Suppressor macrophage (primary cell): ENCODE measurements at places on chromosomes 2 and 18.
A peak's percentile ranks its signal among the peaks of the same experiment; 100 is the strongest.

- DNase-seq: no peak
Observed at GRCh38 chr2:125721072-125721721, 934.8 kb upstream of the GYPC start.

- no peak for DNase-seq
Observed at GRCh38 chr2:108212671-108213070, 27.1 kb upstream of the SULT1C3 start.

DNA sequence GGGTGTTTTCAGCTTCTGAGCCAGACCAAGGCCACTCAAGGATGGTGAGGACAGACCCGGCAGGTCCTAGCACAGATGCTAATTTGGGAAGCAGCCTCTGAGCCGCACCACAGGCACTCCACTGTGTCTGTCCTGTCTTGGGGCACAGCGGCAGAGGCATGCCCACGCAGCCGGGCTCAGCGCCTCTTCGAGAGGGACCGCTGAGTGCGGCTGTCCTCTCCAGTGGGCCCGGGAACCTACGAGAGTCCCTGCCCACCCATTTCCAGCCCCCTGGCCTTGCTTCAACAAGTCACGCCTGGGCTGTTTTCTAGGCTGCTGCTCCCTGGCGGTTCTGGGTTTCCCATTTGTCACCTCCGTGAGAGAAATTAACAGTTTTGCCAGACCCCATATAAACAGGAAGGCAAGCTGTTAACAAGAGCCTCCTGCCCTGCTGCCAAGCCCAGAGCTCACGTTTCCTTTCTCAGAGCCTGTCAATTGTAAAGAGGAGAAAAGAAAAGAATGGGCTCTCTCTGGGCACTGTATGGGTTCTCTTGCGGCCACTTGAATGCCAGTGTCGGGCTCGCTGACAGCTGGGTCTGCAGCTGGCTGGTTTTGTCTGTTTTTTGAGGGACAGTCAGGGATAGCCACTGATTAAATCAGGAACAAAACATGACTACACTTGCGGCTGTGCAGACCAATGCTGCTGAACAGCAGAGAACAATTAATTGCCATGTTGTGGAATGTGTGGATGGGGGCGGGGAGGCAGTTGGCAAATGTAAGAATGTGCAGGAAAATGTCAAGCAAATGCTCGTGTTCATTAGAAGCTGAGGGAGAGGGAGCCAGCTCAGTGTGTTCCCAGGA is 30.6 kb downstream of the TMEM17 start:
- peak; percentile 33 for DNase-seq

DNA sequence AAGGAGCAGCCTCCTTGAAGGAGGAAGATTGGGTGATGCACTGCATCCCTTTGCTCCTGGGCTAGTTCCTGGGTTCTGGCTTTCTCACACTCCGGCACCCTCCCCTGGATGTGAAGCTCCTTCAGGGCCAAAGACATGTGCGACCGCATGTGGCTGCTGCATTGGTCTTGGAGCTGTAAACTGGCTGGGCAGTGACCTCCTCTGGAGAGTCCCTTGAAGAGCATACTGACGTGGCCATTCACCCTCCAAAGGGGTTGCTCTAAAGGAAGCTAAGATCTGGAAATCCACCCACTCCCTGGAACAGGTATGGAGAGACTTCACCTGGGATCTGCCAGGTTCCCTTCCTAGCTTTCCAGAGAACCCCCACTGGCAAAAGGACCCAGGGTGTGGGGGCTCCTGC is 62.1 kb downstream of the TMEM17 start:
- no peak for DNase-seq

GRCh38 chr18:2960983-2961696 is 51.8 kb downstream of the LPIN2 start:
- DNase-seq: no peak

DNA sequence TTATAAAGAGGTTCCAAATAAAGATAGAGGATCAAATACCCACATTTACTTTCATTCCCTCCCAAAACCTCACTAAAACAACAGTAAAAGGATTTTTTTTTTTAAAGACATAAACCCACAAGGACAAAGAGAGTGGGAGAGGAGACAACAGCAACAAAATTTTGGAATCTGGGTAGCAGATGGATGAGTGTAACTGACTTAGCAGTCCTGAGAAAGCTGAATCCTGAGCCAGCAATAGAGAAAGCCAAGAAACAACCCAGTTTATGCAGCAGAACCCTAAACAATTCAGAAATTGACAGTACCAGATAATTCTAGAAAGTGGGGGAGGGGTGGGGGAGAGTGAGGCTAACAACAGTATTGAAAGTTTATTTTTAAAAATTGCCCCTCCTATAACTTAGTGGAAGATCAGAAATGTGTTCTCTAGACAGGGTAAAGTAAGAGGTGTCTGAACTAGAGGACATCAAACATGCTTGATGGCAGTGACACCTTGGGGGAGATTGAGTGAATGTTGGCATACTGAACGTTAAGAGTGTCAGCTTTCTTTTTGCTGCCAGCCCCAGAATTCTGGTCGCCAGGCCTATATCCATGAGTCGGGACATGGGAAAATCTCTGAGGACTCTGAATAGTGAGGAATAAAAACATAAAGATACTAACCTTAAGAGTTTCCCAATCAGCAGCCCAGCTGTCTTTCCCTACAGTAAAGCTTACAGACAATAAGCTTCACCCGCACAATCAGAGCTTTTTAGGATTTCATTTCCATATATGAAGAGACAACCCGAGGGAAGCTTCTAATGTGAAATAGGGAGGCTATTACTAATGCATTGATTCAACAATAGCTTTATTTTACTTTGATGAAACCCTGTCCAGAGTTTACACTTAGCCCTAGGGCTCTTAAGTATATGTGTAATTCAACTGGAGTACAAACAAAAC is 128.0 kb upstream of the ALPP start:
- DNase-seq: no peak

GRCh38 chr18:39380186-39380725 is 1814.7 kb upstream of the CELF4 start:
- no peak for DNase-seq

GRCh38 chr2:36420569-36421181 is 65.1 kb downstream of the CRIM1 start:
- DNase-seq: no peak

DNA sequence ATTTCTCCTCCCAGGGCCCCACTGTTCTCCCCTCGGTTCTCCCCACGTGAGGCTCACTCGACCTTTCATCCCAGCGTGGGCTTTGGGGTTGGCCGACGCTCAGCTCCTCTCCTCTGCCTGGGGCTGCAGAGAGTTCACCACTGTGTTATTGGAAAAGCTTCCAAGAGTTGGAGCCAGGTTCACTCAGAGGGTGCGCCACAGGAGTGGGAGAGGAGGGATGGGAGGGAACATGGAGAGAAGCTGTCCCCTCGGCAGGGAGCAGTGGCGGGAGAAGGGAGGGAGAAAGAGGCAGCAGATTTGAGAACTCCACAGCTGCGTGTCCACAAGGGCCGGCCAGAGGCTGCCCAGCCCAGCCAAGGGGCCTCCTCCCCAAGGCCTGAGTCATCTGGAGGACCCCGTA is 197.1 kb upstream of the SMAD2 start:
- DNase-seq: no peak

- no peak for DNase-seq
Observed at GRCh38 chr2:138185827-138186226, 221.6 kb downstream of the HNMT start.

DNA sequence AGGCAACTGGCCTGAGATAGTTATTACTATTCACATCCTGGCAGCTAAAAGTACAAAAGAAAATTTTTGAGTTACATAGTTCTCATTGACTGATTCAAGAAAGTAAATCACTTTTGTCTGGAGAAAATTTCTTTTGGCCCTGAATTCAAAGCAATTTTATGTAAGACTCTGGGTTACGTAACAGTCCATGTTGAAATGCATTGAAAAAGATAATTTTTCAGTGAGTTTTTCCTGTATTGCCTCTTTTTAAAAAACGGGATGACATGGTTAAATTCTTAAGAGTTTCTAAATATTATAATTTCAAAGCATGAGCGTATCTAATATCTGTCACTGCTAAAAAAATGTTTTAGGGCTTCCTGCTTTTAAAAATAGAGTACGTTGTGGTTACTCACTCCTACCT is 72.7 kb downstream of the ANKRD12 start:
- DNase-seq: peak; percentile 52

DNA sequence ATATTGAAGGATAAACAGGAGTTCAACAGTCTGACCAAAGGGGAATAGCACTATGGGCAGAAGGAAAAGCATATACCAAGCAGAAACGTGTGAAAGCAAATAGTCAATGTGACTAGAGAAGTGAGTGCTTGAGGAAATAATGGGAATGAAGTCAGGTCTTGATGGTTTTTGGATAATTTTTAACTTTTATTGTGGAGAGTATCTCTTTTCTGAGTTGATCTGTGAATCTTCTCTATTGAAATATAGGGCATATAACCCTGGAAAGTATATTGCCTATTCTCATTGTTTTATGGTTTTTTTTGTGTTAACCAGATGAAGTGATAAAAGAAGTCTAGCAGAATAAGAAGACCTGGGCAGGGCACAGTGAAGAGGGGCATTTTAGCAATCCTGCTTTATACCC is 16.4 kb upstream of the FABP1 start:
- DNase-seq: no peak

DNA sequence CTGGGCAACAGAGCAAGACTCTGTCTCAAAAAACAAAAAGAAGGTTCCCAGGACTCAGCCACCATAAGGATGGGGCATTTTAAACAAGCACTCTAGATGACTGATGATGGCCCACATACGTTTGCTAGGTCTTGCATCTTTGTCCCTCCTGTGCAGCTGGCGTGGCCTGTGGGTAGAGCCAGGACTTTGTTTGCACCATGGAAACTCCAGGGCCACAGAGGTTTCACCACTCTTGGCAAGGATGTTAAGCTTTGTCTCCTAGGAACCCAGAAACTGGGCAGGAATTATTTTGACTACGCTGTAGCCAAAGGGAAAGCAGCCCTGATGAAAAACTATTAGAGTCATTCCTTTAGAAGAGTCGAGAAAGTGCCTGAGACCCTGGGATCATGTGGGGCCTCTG is 75.3 kb upstream of the STPG4 start:
- DNase-seq: no peak

DNA sequence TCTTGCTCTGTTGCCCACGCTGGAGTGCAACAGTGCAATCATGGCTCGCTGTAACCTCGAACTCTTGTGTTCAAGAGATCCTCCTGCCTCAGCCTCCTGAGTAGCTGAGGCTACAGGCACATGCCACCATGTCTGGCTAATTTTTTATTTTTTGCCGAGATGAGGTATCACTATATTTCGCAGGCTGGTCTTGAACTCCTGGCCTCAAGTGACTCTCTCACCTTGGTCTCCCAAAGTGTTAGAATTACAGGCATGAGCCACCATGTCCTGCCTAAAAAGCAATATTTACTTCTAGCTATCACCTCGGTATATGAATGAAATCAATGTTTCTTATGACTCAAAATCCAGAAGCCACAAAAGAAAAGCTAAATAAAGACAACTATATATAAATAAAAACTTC is 2.2 kb downstream of the BUB1 start:
- DNase-seq: no peak

DNA sequence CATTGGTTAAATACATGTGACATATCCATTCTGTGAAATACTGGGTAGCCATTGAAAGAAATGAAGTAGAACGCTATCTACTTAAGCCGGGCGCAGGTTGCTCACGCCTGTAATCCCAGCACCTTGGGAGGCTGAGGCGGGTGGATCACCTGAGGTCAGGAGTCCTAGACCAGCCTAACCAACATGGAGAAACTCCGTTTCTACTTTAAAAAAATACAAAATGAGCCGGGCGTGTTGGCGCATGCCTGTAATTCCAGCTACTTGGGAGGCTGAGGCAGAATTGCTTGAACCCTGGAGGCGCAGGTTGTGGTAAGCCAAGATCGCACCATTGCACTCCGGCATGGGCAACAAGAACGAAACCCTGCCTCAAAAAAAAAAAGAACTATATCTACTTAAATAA is 45.7 kb upstream of the ASPRV1 start:
- no peak for DNase-seq

DNA sequence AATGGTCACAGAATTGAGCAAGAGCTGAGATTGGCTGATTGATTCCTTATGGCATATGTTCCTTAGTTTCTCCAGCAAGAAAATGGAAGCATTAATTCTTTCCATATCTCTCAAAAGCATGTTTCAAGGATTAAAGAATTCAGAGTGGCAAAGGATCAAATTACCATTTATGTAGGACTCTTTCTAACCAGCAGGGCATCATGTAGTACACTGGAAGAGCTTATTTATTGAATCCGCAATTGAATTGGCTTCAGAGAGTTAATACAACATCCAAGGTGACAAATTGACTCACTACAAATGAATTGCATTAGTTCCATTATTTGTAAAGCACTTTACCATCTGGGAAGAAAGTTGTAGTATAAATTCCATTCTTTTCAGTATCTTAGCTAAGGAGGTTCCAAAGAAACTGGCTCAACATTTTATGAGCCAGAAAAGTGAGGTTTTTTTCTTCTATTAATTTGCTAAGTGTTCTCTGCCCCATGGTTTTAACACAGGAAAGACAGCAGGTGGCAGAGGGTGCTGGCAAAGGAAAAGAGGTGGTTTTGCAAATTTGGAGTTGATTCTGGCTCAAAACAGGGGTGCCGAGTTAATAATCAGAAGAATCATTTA is 409.9 kb downstream of the MTX2 start:
- no peak for DNase-seq

GRCh38 chr2:121866789-121867188 is 111.3 kb downstream of the TSN start:
- DNase-seq: no peak

- DNase-seq: no peak
Observed at GRCh38 chr2:109511168-109511567, 102.6 kb downstream of the SEPTIN10 start.

DNA sequence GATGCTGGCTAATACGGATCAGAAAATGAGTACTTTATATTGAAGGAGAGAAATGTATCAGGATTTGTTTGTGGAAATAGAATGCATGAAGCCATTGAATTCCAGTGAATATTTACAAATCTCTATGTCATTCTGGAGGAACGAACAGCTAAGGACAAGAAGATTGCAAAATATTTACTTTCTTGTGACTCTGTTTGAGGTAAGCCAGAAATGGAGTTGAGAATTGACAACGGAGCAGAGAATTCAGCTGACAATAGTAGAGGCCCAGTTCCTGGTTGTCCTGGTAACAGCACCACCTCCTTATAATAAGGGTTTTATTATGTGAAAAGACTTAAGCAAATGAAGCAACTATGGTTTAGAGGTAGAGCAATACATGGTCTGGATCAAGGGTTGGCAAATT is 349.2 kb downstream of the ADCYAP1 start:
- DNase-seq: no peak

DNA sequence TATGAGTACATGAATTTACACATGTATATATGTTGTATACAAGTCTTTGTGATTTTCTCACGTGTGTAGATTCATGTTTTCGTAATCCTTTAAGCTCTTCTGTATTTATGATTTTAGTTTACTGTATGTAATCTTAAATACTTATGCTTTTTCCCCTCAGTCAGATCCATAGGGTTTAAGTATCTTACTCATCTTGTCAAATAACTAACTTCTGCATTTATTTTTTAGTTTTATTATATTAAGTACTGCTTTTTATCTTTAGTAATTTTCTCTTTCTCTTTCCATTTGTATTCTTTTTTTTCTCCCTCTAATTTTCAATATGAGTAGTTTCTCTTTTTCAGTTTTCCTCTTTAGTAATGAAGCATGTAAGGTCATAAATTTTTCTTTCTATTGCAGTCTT is 179.4 kb downstream of the LCLAT1 start:
- no peak for DNase-seq
